Activated CD8-positive, alpha-beta memory T cell treated with anti-CD3 and anti-CD28 coated beads for 1 hour (primary cell): ENCODE measurements at places on chromosomes 6 and 20.
A peak's percentile ranks its signal among the peaks of the same experiment; 100 is the strongest.

GRCh38 chr20:38075161-38075998, 41.8 kb downstream of the RPRD1B start:
- DNase-seq, result no peak

- DNase-seq, result no peak
These were observed 11.9 kb downstream of the PYGB start for GRCh38 chr20:25259788-25260254.

DNA sequence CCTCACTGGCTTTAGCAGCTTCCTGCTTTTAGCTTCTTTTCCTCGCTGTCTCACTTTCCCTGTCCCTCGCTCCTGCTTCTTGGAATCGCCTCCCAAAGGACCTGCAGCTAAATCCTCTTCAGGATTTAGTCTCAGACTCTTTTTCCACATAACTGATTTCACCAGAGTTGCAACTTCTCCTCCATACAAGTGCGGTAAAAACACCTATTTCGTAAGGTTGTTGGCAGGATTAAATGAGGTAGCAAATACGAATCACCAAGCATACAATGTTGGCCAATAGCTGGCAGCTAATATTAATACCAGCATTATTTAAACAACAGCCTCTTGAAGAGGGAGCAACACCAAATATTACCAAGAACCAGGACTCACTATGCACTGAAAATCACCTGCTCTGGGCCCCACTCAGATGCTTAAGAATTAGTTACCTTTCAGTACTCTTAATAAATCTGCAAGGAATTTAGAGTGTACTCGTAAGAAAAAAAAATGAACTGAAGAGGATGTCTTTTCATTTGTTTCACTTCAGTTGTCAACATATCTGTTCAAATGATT, 123.0 kb downstream of the DTNBP1 start:
- DNase-seq, result no peak

DNA sequence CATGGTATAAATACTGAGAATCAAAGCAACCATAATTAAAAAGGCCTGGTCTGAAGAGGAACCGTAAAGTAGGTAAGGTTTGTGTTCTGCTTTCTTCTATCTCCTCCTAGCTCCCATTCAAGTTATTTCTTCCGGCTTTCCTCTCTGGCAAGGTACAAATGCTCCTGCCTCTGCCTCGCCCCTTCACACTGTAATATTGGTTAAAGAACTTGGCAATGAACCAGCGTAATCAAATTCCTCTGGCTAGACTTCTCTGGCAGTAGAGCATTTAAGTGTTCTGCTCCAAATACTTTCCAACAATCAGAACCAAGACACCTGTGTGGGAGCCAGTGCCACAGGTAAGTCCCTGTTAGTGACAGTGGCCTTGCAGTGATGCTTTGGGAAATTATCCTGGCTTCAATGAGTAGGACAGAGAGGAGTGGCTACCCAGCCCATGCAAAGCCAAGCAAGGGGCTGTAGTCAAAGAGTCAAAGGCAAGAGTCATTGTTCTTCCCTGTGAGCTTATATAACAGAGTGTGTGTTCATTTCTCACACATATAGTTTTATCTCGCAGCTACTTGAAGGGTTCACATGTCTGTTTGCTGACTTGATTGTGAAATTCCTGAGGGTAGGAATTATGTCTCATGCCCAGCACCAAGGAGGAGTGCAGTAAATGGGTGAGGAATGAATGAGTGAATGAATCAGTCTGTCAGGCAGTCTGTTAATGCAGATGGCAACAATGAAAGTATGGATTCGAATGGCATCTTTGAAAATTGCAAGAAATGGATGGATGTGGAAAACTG, 329.3 kb downstream of the NRN1 start:
- DNase-seq, result no peak

DNA sequence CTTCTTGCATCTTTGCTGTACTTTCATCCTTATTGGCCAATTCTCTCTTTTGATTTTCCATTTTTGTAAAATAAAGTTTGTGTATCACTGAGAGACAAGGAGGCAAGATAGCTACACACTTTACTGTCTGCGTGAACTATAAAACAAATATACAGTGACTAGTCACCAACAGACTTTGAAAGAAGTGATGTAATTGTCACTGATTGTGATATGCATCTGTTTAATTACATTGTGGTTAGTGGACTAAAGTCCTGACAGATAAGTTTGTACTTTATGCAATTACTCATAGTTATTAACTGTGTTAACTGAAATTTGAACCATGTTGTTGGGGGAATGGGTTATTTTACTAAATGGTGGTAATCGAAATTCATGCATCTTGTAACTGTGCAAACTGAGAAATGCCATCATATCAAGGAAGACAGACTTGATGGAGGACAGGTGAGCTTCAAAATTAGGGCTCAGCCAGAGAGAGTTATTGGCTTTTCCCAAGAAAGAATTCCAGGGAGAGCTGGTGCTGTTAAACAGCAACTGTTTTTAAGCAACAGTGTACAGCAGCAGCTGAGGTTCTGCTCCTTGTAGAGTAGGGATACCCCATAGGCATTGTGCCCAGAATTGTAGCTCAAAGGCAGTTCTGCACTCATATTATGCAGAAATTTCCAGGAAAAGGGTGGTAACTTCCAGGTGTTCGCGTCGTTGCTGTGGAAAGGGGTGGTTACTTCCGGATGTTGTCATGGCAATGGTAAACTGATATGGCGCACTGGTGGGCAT, 62.9 kb downstream of the EFHC1 start:
- no peak for DNase-seq

DNA sequence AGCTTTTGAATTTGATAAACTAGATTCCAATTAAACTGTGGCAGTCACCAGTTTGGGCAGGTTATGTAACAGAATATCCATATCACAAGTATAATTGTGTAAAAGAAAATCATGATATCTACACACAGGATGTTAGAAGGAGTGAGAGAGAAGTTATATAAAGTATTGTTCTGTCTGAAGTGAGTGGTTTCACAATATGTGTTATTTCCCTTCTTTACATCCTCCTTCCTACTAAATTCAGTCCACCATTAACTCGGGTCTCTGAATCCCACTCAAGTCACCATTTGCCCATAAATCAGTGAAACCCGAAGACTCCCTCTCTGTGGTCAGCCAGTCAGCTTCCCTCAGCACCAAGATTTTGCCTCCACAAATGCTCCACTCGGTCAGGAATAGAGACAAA, 796 bp downstream of the HLA-DQB1 start:
- DNase-seq, result no peak

GRCh38 chr6:53216301-53216700, 67.7 kb upstream of the GCM1 start:
- DNase-seq, result no peak

- no peak for DNase-seq
These were observed at the start of gene DLL1 for GRCh38 chr6:170290296-170291128. Gene DLL1, minus strand, starts transcription at chr6:170291078. Its CDS starts 939 bp downstream, at chr6:170290139.

GRCh38 chr6:121434037-121434770, 1.2 kb upstream of the GJA1 start:
- no peak for DNase-seq

- DNase-seq, result no peak
These were observed 44.5 kb upstream of the GJE1 start for GRCh38 chr6:142087950-142088857.

GRCh38 chr6:163415620-163416556, 1.4 kb downstream of the QKI start:
- peak; percentile 27 for DNase-seq

GRCh38 chr6:151488226-151488625, 5.6 kb upstream of the CCDC170 start:
- no peak for DNase-seq

DNA sequence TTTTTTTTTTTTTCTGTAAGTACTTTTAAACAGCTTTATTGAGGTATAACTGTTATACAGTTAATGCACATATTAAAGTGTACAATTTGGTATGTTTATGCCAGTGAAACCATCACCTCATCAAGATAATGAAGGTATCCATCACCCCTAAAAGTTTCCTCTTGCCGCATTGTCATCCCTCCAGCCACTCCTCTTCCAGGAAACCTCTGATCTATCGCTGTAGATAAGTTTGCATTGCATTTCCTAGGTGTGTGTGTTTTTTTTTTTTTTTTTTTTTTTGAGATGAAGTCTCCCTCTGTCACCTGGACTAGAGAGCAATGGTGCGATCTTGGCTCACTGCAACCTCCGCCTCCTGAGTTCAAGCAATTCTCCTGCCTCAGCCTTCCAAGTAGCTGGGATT, 3.1 kb downstream of the SLX4IP start:
- DNase-seq, result no peak

- DNase-seq, result no peak
These were observed 6.0 kb upstream of the TGM2 start for GRCh38 chr20:38170826-38171674.

DNA sequence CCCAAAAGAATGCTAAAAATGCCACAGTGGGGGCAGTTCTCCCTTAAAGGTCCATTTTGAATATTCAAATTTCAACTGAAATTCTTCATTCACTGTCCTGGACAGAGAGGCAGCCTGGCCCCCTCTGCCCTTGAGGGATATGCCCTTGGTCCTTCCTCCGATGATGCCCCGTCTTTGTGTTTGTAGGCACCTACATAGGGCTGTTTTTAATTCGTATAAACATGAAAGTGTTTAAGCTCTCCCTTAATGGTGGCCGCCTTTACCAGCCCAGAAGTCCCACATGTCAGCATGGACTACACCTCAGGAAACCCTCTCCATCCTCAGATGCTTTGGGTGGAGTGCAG, 70.2 kb downstream of the SSR1 start:
- no peak for DNase-seq

- DNase-seq, result no peak
These were observed 30.2 kb upstream of the IL17A start for GRCh38 chr6:52155791-52156576.

- no peak for DNase-seq
These were observed 79.3 kb downstream of the TCP11 start for GRCh38 chr6:35061651-35062410.

- DNase-seq, result no peak
These were observed 442.4 kb upstream of the SOX4 start for GRCh38 chr6:21151119-21151518.

DNA sequence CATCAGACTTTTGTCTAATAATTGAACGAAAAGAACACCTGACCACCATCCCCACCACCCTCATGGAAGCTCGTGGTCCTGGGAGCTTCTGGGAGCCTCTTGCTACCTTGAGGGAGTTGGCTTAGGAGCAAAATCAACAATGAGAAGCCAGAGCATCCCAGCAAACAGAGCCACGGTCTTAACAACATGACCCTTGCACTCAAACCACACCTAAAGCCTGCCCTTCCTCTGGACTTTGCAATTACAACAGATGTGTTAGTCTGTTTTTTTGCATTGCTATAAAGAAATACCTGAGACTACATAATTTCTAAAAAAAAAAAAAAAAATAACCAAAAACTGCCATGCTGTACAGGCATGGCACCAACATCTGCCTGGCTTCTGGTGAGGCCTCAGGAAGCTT, 9.5 kb upstream of the RBM24 start:
- DNase-seq, result no peak

DNA sequence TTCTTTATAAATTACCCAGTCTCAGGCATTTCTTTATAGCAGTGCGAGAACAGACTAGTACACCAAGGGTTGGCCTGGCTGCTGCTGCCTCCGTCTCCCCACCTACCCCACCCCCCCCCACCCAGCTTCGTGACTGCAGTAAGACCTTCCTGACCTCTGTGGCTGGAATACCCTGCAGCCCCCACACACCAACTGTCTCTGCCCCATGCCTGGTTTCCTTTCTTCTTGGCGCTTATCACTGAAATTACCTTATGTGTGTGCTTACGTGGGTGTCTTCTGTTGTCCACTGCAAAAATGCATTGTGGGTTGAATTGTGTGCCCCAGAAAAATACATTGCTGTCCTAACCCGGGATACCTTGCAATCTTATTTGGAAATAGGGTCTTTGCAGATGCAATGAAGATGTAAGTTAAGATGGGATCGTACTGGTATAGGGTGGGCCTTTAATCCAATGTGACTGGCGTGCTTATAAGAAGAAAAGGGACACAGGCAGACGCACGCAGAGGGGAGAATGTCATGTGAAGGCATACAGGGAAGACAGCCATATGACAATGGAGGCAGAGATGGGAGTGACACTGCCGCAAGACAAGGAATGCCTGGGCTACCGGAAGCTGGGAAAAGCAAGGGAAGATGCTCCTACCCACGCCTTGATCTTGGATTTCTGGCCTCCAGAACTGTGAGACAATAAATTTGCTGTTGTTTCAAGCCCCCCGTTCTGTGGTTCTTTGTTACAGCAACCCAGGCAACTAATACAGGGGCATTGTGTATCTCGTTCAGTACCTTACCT, 15.4 kb downstream of the SYNJ2 start:
- DNase-seq, result no peak

DNA sequence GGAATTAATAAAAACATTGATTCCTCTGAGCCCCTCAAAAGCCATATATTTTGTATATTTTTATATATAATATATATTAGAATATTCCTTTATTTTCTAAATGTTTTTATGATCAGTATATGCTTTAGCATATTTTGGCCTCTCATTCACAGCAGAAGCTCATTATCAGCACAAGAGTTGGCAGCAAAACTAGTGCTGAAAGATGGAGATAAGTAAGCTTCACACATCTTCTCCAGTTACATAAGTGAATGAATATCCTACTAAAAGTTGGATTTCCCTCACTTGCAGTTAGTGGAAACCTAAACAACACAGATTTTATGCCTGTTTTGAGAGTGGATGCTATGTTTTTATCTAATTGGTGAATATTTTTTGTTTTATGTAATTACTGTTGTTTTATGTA, 1303.8 kb upstream of the ADGRB3 start:
- DNase-seq, result no peak

DNA sequence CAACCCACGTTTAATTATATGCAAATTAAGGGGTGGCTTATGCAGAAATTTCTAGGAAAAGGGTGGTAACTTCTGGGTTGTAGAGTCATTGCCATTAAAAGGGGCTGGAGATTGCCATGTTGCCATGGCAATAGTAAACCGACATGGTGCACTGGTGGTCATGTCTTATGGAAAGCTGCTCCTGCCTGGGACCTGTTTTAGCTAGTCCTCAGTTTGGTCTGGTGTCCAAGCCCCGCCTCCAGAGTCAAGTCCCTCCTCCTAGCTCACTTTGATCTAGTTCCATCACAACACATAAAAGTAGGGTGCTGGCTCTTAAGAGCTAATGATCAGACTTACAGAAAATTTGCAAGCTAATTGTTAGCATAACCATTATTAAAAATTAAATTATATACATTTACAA, 5.3 kb downstream of the SLC22A2 start:
- no peak for DNase-seq

DNA sequence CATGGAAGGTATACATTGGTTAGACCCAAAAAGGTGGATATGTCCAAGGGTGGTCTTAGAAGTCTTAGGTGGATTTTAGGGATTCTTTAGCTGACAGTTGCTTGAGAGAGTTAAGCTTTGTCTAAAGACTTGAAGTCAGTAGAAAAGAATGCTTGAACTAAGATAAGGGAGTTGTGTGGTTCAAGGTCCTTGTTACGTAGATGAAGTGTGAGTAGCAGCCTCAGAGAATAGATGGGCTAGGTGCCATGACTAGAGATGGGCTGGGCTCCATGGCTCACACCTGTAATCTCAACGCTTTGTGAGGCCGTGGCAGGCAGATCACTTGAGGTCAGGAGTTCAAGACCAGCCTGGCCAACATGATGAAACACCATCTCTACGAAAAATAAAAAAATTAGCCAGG, 1.7 kb downstream of the SHLD1 start:
- no peak for DNase-seq

DNA sequence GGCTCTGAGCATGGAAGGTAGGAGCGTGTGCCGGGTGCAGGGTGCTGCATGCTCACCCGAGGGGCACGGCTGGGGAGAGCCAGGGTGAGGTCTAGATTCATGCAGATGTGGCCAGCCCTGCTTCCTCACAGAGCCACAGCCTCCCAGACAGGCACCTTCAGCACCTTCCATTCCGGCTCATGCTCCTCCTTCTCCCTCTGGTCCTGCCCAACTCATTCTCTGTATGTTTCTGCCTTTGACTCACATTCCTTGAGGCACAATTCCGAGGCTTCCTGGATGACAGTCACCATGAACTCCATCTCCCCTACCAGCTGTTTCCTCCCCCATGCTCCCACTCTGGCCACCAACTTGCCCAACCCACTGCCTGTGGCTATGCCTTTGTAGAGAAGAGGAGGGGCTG, 35.4 kb downstream of the DACT2 start:
- DNase-seq, result no peak
